Mesendoderm (in vitro differentiated cells): ENCODE measurements at places on chromosomes 5 and 9.

DNA sequence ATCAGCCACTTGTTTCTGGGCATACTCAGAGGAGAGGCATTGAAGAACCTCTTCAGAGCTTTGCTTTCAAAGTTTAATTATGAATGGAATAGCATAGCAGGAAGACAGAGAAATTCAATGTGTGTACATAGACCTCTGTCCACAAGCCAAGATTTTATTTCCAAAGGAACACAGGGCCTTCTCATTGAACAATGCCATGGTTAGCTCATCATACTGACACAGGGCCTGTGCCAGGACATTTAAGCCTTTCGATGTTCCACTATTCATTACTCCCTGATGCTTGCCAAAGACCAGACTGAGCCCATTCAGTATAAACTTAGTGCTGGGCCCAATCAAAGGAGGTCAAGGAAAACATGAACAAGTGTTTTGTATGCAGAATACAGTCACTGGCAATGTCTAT lies 280.8 kb downstream of the FBXL17 start:
- H3K27ac ChIP-seq: no peak overlapping the region
- H3K4me3 ChIP-seq: no peak overlapping the region
- no peak for DNase-seq
- H3K27me3 ChIP-seq: no peaks in the 10 kb centered on the region
- no peaks in the 10 kb centered on the region for H3K4me1 ChIP-seq
- H3K36me3 ChIP-seq: no peaks in the 10 kb centered on the region

- no peaks in the 10 kb centered on the region for H3K36me3 ChIP-seq
- H3K4me3 ChIP-seq: no peak overlapping the region
- H3K27me3 ChIP-seq: no peaks in the 10 kb centered on the region
Observed at GRCh38 chr9:71642056-71642455, 126.3 kb downstream of the CEMIP2 start.

DNA sequence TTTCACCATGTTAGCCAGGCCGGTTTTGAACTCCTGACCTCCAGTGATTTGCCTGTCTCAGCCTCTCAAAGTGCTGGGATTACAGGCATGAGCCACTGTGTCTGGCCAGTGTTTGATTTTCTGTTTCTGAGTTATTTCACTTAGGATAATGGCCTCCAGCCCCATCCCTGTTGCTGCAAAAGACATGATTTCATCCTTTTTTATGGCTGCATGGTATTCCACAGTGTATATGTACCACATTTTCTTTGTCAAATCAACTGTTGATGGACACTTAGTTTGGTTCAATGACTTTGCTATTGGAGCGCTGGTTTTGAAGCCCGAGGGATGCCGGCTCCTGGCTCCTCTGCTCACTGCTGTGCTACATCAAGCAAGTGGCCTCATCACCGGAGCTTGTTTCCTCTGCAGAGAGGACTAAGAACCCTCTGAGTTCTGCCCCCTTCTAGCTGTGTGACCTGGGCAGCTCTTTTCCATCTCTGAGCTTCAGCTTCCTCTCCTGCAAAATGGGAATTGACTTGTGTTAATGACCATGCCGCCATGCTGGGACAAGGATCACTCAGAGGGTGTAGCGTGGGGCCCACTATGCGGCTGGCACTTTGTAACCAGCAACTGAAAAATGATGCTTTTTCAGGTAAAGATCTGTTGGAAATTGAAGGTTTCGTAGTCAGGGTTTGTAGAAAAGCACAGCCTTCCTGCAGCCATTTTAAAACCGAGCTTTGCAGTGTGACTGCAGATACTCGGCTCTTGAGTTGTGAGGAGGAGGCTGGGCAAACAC lies 4.6 kb upstream of the NEURL1B start:
- no peak overlapping the region for H3K27ac ChIP-seq
- DNase-seq: no peak
- H3K4me3 ChIP-seq: no peak overlapping the region
- no peaks in the 10 kb centered on the region for H3K27me3 ChIP-seq

DNA sequence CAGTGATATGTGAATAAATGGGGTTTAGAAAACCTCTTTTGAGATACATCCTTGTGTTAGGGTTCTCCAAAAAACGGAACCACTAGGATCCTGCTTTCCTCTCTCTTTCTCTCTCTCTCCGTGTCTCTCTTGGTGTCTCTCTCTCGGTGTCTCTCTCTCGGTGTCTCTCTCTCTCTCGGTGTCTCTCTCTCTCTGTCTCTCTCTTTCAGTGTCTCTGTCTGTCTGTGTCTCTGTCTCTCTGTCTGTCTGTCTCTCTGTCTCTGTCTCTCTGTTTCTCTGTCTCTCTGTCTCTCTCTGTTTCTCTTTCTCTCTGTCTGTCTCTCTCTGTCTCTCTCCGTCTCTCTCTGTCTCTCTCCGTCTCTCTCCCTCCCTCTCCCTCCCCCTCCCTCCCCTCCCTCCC lies 7.8 kb upstream of the TEX48 start:
- H3K27me3 ChIP-seq: no peaks in the 10 kb centered on the region
- no peak overlapping the region for H3K4me3 ChIP-seq
- no peaks in the 10 kb centered on the region for H3K36me3 ChIP-seq
- H3K4me1 ChIP-seq: no peaks in the 10 kb centered on the region

DNA sequence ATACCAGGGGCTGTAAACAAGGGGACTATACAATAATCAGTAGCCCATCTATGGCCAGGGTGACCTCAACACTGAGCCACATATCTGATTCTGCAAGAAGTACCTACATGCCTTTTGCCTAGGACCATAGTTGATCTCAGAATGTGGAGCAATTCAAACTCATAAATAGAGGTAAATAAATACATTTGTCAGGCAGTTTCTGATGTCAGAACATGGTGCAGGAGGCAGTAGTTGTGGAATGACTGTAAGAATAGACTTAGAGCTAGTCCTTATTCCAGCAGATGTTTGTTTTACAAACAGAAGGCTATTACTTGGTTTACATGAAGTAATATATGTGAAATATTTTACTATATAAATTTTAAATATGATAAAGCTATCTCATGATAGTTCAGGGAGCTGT lies 330.7 kb upstream of the DAB2 start:
- H3K27ac ChIP-seq: no peak overlapping the region
- no peaks in the 10 kb centered on the region for H3K27me3 ChIP-seq
- H3K4me1 ChIP-seq: no peaks in the 10 kb centered on the region
- DNase-seq: no peak
- H3K36me3 ChIP-seq: no peaks in the 10 kb centered on the region
- H3K4me3 ChIP-seq: no peak overlapping the region

- peaks cover 9% of the 10 kb centered on the region for H3K4me1 ChIP-seq
- H3K36me3 ChIP-seq: no peaks in the 10 kb centered on the region
- H3K27me3 ChIP-seq: no peaks in the 10 kb centered on the region
- DNase-seq: no peak
Observed at GRCh38 chr9:109115931-109116526, 3.7 kb downstream of the TMEM245 start.

GRCh38 chr5:159175547-159175946 lies 33.8 kb downstream of the RNF145 start:
- no peaks in the 10 kb centered on the region for H3K36me3 ChIP-seq
- H3K4me1 ChIP-seq: no peaks in the 10 kb centered on the region
- no peak overlapping the region for H3K27ac ChIP-seq
- H3K27me3 ChIP-seq: no peaks in the 10 kb centered on the region
- peak; percentile 88 for DNase-seq

DNA sequence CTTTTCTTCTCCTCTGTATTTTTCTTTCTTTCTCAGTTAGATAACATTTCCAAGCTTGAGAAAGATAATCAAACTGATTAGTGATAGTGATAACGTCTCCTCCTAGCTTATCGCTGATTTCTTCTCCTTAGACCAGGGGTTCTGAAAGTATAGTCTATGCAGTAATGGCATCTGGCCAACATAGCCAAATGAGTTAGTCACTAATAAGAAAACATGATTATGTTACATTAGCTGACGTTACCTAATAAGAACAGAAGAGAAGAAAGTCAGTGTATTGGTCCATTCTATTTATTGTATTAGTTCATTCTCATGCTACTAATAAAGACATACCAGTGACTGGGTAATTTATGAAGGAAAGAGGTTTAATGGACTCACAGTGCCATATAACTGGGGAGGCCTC lies 111.2 kb downstream of the STRBP start:
- no peaks in the 10 kb centered on the region for H3K36me3 ChIP-seq
- H3K27ac ChIP-seq: no peak overlapping the region
- H3K4me1 ChIP-seq: no peaks in the 10 kb centered on the region
- no peak overlapping the region for H3K4me3 ChIP-seq
- DNase-seq: no peak

GRCh38 chr9:37342895-37343294 lies 79.6 kb upstream of the GRHPR start:
- H3K4me1 ChIP-seq: no peaks in the 10 kb centered on the region
- H3K27me3 ChIP-seq: no peaks in the 10 kb centered on the region
- no peak for DNase-seq

DNA sequence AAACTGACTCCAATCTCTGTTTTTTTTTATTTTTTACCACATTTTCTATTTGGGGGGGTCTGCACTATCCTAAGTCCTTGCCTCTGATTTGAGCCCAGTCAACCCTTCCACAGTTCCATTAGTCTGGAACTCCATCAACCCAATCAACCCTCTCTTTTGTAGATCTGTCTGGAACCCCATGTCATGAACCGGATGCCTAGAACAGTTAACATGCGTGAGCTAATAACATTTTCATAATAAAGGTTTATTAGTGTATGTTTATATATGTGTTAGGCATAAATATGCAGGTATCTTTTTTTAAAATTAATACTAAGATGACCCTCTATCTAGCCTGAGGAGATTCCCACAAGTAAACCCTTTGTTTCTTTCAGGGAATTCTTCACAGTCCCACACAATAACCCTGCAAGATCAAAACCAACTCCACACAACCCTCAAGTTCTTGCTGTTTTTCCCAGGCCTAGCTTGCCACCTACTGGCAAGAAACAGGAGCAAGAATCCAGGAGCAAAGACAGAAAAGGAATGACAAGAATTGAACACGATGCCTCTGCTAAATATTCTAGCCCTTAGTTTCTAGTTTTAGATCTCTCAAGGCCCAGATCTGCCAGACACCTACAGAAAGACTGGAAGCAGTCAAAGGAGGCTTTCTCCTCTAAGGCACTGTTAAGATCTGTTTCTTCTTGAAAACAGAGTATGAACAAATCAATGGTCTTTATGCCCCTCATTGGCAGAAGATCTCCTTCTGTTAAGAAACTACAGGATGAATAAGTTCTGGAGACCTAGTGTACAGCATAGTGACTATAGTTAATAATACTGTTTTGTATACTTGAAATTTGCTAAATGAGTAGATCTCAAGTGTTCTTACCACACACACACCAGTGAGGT lies 100.4 kb downstream of the TRIM36 start:
- no peak overlapping the region for H3K27ac ChIP-seq
- no peaks in the 10 kb centered on the region for H3K4me1 ChIP-seq
- DNase-seq: peak; percentile 82
- no peaks in the 10 kb centered on the region for H3K36me3 ChIP-seq
- no peak overlapping the region for H3K4me3 ChIP-seq

DNA sequence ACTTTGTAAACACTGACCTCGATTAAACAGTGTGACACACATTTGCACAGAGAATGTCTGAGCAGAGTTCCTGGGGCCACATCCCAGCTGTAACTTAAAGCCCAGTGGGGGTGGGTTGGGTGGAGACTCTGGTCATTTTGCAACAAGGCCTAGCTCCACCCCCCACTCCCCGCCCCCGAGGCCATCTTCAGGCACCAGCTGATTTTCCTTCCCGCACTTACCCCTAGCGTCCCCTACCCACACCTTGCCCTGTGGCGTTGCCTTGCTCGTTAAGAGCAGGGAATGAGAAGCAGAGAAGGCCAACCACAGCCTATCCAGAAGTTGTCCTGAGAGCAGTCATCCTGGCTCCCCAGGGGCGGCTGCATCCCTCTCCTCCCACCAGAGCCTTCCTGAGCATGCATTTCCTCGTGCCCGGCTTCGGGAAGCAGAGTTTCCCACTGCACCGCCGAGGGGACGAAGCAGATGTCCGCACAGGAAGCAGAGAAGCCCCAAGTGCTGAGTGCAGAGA lies 101.7 kb upstream of the SARDH start:
- DNase-seq: peak; percentile 86
- peak overlapping the region; percentile 13 for H3K27ac ChIP-seq
- no peaks in the 10 kb centered on the region for H3K36me3 ChIP-seq
- no peak overlapping the region for H3K4me3 ChIP-seq

DNA sequence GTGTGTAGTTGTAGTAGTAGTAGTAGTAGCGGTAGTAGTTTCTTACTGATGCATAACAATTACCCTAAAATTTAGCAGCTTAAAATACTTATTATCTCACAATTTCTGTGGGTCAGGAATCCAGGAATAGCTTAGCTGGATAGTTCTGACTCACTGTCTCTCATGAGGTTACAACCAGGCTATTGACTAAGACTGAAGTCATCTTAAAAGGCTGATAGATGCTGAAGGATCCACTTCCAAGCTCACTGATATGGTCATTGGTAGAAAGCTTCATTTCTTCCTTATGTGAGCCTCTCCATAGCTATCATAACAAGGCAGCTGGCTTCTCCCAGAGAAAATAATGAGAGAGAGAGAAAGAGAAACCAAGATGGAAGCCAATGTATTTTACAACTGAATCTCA lies 147.5 kb upstream of the FBXL17 start:
- H3K4me3 ChIP-seq: no peak overlapping the region
- H3K36me3 ChIP-seq: no peaks in the 10 kb centered on the region
- no peaks in the 10 kb centered on the region for H3K4me1 ChIP-seq
- DNase-seq: no peak
- H3K27me3 ChIP-seq: no peaks in the 10 kb centered on the region
- H3K27ac ChIP-seq: no peak overlapping the region

DNA sequence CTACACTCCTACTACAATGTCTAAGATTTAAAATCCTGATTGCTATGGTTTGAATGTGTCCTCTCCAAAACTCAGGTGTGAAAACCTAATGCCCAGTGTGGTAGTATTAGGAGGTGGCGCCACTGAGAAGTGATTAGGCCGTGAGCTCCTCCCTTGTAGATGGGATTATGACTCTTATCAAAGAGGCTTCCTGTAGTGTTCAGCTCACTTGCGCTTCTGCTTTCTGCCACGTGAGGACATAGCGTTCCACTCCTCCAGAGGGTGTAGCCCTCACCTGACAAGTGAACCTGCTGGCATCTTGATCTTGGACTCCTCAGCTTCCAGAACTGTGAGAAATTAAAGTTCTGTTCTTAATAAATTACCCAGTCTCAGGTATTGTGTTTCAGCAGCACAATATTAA lies 33.0 kb upstream of the WHRN start:
- H3K4me1 ChIP-seq: no peaks in the 10 kb centered on the region
- no peak overlapping the region for H3K27ac ChIP-seq
- peak; percentile 84 for DNase-seq
- no peak overlapping the region for H3K4me3 ChIP-seq
